T1000 (cell line): ENCODE measurements at places on chromosomes 5 and 9.

DNA sequence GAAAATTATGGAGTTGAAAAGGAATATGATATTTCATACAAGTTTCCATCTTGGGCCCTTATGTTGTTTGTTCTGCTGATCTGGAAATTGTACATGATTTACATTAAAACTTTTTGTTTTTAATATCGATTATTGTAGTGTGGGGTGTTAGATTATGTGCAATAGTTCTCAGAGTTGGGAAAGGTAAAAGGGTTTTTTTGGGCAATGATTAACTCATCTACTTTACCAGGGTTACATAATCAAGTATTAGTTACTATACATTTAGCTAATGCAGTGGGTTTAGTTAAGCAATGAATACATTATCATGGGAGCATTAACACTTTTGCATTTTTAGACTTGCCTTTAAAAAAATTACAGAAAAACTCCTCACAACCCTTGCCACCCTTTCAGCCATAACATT lies 134.0 kb downstream of the ZSWIM6 start:
- no peak for DNase-seq

DNA sequence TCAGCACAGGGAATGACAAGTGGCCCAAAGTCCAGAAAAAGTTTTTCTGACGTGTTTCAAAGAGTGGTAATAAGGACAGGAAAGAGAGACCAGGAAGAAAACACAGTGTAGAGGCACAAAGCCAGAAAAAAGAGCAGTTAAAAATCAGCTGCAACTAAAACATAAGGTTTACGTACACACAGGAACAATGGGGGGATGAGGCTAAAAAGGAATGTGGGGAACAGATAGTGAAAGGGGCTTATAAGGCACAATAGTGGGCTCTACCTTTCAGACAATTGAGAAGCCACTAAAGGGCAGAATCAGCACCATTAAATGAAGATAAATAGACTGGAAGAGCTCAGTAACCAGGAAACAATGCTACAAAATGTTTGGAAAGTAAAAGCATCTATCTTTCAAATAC lies 5.5 kb downstream of the ELP1 start:
- no peak for DNase-seq

DNA sequence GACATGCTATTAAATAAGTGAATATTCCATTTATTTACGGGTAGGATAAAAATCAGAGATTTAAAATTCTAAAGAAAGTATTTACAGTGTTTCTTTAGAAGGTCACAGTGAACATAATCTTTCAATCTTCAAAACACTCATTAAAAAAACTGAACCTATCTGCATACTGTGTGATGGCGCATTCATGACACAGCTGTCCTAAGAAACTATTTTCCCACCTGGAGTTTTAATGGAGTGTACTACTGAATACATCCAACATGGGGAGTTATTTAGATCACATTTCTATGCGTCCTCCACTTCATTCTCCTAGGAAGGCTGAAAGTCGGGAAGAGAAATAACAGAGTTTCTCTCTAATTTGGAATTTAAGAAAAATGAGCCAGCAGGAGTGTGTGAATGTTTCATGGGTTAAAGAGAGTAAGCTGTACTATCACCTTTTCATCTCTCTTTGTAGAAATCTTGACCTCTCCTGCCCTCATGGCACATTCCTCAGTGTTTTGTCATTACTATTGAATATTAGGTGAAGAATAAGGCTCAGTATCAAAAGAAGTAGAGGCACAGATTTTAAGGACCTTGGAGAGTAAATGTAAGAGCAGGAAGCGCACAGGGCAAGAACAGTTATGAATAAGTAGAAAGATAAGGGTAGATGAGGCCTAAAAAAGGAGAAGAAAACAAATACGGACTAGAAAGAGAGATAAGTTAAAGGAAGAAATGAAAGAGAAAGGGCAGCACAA lies 551.2 kb upstream of the TUSC1 start:
- no peak for DNase-seq

DNA sequence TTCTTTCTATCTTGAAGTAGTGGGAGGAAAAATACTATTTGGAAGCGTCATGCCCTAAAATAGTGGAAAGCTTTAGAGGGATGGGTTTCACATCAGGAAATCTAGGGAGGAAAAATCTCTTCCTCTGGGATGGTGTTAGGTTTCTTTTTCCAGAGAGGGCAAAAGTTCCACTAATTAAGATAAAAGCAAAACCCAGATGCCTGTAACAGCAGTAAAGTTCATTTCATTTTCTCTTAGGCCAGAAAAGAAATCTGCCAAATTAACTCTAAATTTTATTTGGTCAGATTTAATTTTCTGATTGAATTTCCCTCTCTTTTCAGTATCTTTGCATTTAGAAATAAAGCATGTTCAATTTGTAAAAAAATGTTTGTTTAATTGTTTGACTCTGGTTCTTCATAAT lies 88.8 kb downstream of the LURAP1L start:
- no peak for DNase-seq

DNA sequence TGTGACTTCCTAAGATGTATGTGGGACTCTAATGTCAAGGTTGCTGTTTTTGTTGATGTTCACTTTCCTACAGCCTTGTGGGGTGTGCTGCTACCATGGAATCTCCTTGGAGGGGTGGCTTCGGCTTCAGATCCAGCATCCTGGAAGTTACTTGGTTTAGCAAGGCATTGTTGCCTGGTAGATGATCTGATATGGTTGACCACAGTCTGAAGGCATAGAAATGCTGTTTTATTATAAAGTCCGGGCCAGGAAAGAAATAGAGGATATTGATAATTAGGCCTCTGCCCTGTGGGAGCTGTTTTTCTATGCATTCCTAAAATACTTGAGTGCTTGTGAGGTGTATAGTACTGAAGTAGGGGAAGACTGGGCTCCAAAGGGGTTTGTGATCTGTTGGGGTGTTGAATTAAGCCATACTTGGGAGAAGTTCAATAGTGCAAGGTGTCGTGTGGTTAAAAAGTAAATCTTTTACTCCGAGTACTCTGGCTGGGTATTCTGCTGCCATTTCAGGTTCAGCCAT lies 27.3 kb upstream of the CREBRF start:
- no peak for DNase-seq

DNA sequence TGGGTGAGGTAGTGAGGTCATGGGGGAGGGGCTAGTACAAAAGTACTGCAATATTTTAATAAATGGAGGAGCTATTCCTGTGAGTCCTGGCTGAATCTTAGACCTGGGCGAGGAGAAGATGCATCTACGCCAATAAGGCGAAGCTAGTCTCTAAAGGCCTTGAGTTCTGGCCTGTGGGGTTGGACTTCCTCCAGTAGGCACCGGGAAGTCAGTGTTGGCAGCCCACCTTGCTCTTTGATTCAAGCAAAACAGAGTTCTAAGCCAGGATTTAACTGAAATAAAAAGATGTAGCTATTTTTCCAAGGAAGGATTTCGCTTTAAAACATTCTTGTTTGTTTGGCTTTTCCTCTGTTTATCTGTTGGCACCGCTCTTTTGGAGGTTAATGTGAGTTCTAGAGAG lies 244.6 kb downstream of the KIF4B start:
- DNase-seq = no peak

GRCh38 chr5:163841-164240 lies 27.5 kb upstream of the LRRC14B start:
- no peak for DNase-seq

- no peak for DNase-seq
These were observed 9.4 kb upstream of the BTF3 start for GRCh38 chr5:73488806-73489205.

- DNase-seq = no peak
These were observed 413.2 kb upstream of the ACTBL2 start for GRCh38 chr5:57895766-57896165.

DNA sequence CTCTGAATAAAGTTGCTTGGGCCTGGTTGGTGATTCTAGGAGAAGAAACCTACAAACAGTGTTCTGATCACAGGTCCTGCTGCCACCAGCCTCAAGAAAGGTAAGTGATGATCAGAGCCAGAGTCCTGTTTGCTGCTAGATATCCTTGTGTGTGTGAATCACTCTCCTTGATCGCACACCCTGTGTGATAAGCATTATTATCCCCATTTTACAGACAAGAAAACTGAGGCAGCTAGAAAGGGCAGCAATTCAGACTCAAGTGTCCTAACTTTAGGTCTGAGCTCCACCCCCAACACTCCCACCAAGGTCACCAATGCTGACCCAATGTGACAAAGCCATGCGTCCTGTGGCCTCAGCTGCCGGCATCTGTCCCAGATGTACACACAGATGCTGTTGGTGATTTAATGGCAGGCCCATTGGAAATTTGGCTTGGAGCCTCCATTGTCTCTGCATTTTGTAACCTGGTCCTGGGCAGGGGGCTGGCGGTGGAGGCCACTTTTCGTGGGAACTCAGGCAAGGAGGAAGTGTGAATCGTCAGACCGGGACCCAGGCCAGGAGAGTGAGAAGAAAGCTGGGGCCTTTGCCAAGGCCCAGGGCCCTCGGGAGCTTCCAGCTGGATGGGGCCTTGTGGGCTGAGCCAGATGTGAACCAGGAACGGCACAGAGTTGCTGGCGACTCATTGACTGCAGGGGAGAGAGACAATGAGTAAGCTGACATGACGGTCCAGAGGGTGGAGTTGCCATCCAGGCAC lies 29.8 kb upstream of the GGTA1 start:
- peak; percentile 5 for DNase-seq

GRCh38 chr9:137035507-137035834 lies 3.6 kb upstream of the FUT7 start:
- no peak for DNase-seq
